ENCODE measurements at places on chromosomes 7 and 10.

DNA sequence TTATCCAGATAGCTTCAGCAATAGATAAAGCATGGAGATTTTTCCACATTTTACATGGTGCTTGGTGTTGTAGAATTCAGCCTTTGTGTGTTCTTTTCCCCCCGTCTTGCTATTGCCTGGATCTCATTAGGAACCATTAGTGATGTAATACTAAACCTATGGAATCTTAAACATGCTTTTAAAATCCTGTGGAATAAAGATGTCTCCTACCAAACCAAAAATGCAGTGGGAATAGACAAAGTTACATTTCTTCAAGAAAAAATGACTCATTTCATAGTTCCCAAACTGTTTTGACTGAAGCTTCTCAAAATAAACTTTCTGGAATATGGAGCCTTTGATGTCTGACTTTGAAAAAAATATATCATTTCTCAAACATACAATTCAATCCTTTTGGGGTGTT is 44.0 kb downstream of the CALD1 start:
- DNase-seq, result no peak

DNA sequence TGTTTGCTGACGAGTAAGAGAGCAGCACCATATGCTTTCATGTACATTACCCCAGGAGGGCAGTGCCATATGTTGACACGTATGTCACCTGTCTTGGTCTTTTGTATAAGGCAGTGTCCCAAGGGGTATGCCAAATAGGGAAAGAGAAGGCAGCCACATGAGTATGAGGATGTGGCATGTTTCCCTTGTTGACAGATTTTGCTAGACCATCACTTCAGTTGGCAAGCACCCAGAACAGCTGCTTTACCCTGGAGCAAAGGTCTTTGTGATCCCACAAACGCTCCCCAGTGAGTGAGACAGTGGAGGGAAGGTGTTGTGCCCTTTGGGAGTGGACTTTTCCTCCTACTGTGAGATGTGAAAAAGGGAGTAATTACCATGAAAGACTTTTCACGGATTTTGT is 350.1 kb downstream of the ETV1 start:
- DNase-seq, result no peak

DNA sequence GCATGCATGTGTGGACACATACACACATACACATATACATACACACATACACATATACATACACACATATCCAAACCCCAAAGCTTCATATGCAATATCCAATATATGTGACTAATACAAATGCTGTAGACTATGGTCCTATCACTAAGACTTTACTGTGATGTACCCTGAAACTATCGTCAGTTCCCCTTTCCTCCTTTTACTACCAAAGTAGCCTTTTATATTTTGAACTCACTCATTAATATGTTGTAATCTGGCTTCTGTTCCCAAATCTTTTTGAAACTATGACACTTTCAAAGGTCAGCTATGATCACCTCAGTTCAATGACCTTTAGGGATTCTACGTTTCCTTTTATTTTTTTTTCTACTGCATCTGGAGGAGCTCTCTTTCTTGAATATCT is 64.8 kb upstream of the TFEC start:
- DNase-seq, result no peak

DNA sequence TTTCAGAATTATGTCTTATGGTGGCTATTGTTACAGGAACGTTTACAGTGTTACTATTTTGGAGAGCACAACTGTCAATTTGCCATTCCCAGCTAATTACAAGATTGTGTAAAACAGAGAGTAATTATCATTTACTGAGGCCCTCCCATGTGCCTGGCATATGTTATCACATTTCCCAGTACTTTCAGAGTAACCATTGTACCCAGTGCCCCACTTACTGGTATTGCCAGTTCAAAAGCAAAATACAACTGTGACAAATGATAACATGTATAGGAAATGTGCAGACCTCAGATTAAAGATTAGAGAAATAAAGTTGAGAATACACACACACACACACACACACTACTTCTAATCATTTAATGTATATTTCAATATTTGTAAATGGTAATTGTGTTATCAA is 572.5 kb downstream of the POM121L12 start:
- DNase-seq, result no peak

DNA sequence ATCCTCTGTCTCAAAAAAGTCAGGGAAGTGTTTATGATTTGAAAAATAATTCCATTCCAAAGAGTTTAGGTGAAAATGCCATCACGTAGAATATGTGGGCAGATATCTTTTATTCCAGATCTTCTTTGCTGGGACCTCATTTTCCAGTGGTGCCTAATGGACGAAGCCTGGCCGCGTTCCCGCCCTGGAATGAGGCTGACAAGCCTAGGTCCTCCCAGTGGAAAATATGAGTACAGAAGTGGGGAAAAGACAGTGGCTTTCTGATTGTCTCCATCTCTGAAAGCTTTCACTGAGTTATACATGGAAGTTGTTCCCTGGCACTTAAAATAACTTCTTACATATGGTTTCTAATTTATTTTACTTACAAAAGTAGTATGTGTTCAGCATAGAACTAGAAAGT is 139.4 kb downstream of the TACC2 start:
- DNase-seq, result no peak

GRCh38 chr10:49272251-49273081 is 26.5 kb upstream of the C10orf71 start:
- no peak for DNase-seq

DNA sequence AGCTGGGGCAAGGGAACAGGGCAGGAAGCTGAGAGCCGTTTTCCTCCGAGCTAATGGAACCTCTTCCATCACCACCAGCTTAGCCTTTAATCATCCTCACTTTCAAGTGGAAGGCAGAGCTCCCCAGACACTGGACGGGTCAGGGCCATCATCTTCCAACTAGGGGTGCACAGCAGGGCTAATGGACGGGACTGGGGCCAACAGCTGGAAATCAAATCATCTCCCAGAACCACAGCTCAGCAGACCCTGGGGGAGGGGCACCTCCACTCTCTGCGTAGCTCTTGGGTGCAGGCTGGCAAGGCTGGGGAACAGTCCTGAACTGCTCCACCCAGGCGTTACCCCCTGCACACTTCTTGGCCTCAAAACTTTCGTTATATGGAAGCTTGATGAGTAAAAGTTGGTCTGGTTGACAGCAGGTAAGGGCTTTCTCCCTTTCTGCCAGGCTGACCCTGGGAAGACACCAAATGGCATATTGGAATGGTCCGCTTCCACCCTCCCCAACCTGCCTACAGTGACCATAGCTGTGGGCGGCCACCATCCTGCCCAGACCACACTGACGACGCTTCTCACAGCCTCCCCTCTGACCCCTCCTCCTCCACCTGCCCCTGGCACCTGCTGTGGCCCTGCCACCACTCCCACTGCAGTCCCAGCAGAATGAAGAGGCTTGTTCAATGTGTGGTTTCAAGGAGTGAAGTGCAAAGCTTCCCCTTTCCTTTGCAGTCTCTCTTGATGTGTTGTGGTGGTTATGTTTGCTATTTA is 51.7 kb upstream of the RET start:
- DNase-seq, result no peak

DNA sequence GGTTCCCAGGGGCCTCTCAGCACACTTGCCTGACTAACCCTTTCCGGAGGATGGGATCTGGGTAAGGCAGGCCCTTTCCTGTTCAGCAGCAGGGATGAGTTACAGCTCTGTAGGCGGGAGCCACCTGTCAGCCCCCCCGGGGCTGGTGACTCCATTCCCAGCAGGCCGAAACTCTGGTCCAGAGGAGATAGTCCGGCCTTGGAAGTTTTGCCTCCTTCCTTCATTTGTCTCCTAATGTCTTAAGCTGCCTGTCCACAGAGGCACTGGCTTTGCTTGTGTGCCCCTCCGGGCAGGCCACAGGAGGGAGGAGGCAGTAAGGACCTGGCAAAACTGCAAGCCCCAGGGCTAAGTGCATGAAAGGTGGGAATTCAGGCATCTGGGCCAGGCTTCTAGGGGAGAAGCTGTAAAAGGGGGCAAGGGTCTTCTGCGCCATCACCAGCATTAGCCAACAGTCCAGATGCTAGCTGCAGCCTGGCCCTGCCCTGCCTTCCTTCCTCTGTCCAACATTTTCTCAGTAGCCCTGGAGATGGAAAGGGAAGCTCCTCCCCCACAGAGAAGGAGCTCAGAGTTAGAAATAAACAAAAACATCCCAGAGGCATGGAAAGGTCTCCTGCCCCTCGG is 1.2 kb downstream of the ADIRF start:
- no peak for DNase-seq

GRCh38 chr7:123282181-123282580 is 82.4 kb upstream of the SLC13A1 start:
- DNase-seq, result no peak

DNA sequence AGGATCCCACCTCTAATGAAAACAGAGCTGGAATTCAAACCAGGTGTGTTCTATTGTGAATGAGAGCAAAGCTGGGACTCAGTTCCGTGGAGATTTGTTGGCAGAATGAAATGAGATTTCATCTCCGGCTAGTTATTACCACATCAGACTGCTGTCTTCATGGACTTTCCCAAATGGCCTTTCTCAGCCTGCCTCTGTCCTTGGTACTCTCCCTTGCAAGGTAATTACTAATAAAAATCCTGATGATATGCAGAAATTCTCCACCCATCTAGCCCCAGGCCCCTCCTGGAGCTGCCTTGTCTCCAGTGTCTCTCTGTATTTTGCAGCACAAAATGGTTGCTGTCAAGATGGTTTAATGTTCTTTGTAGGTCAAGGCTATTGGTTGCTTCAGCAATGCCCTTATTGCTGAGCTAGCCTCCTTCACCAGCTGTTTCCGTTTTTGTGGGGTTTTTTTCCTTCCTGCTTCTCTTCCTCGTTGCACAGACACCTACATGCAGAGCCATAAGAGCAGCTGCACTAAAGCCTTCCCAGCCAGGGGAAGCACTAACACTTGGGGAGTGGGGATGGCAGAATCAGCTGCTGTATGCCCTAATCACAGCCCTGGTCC is 185.0 kb upstream of the GHITM start:
- DNase-seq, result no peak

GRCh38 chr7:139284252-139284896 is 53.3 kb downstream of the UBN2 start:
- DNase-seq, result no peak

DNA sequence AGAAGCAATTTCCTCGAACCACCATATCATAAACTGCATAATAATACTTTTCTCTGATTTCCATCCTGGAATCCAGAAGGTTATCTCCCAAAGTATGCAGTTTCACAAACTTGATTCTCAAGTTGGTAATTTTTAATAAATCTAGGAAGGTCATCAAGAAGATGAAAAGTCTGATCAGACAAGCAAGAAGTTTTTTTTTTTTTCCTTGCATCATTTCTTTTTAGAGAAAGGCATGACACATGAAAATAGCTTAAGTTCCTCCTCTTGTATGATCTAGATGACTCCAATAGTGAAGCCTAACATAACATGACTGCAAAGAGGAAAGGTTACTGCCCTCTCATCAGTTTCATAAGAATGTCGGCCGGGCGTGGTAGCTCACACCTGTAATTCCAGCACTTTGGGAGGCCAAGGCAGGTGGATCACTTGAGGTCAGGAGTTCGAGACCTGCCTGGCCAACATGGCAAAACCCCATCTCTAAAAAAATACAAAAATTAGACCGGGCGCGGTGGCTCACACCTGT is 22.2 kb downstream of the LAMB1 start:
- DNase-seq, result no peak

- DNase-seq, result no peak
Observed at GRCh38 chr7:136870866-136871487, 2.5 kb downstream of the CHRM2 start.

DNA sequence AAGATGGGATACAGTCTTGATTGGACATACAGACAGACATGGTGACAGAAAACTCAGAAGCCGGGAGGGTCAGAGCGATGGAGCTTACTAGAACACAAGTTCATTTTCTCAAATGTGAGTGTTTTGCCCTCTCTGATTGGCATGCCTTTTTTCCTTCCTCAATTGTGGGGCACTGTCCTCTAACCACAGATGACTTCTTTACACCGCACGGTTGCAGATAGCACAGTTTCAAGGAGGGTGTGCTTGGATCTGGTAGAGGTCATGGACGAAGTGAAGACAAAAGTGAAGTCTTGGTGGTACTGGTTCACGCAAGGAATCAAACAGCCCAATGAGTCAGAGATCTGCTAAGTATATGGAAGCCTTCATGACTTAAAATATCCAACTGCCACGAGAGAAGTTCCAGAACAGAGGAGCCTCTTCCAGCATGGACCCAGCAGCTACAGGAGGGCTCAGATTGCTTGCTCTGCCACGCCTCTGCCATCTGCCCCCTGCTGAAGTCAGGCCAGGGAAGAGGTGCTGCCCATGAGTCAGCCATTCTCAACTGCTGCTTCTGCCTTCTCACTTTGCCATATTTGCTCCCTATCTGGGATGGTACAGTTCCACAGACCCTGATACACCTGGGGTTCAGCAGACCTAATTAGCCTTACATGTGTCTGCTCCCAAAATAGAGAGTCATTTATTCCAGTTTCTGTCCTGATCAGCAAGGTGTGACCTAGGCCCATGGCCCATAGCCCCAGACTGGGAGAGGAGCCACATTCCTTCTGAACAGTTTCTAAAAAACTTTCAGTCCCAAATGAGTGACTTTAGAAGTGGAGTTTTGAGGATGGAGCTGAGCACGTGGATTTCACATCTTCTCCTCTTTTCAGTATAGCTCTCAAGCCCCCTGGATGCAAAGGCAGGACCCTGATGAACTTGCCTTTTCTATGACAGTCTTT is 413.8 kb downstream of the KCNMA1 start:
- no peak for DNase-seq
